ENCODE measurements at places on chromosomes 16 and 17.

DNA sequence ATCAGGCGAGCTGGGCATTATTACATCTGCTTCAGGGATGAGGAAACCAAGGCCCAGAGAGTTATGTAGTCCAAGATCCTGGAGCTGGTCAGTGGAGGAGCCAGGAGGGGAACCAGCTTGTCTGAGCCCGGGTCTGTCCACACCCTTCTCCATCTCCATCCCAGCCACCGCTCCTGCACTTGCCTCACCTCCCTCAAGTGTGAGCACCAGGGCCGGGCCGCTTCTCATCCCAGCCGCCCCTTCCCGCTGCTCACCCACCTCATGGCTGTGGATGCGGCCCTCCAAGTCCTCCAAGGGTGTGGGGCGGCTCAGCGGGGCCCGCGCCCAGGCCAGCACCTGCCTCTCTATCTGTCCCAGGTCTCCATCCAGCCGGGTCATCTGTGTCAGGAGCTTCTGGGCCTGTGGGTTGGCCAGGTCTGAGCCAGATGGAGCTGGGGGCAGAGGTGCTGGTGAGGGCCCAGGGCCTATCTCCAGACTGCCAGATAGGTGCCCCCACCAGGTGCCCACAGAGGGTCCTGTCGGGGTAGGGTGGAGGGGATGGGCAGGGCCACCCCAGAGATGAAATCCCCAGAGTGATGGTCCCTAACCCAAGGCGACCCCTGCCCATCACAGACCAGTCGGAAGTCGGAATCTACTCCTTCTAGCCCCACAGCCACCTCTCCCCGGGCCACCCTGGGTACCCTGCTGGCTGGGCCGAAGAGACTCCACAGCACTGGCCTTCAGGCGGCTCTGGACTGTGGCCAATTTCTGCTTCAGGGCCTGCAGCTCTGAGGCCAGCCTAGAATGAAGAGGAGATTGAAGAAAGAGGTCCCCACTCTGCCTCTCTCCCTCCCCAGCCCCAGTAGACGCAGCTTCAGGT lies 9.4 kb downstream of the EVPL start:
- no peak for DNase-seq

GRCh38 chr17:32285746-32286517 lies 20.3 kb downstream of the RHBDL3 start:
- no peak for DNase-seq

- no peak for DNase-seq
These were observed 18.0 kb upstream of the GAS7 start for GRCh38 chr17:10216213-10216938.

GRCh38 chr16:85569615-85570212 lies 43.4 kb upstream of the GSE1 start:
- no peak for DNase-seq

Data from small intestine (tissue), 16 donors.